ENCODE measurements at places on chromosomes 5 and 9.

DNA sequence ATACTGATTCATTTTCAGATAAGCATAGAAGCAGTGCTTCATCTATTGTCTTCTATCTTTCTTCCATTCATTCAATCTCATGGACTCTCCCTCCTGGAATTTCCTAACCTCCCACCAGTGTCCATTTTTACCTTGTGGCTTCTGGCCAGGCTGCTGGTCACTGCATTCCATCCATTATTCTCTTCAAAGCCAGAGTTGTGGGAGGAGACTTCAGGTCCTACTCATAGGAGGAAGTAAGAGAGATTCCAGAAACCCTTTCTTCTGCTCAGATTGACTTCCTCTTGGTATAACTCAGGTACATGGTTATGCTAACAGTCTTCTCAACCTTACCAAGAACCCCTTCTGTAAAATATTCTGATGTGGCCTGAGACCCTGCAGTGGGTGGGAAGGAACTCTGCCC is 153.3 kb upstream of the SLC12A2 start:
- no peak for DNase-seq

DNA sequence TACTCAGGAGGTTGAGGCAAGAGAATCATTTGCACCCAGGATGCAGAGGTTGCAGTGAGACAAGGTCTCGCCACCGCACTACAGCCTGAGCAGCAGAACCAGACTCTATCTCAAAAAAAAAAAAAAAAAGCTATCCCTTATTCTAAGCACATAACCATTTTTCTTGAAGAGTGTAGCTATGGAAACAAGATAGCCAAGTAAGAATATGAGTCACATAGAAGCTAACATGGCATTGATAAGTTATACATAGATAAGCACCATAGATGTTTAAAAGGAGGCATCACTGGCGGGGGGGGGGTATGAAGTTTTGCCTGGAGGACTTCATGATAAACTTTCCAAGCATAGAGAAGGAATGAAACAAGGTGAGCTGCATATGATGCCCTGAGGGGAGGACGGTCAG is 26.0 kb downstream of the CHSY3 start:
- DNase-seq: no peak

DNA sequence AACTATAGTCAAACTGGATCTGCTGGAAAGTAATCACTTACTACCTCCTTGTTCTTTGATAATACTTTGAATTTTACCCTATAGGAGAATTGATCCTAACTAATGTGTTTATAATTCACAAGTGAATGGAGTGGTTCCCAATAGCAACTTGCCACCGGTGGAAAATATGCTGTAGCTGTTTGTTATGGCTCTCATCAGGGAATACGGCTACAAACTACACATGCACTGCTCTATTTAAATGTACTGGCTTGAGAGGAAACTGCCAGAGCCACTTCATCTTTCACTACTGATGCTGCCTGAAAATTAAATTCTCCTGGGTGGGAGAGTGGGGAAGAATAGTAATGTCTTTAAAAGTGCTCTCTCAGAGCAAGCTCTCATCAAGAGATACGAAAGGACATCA is 448.5 kb upstream of the GRAMD2B start:
- no peak for DNase-seq

DNA sequence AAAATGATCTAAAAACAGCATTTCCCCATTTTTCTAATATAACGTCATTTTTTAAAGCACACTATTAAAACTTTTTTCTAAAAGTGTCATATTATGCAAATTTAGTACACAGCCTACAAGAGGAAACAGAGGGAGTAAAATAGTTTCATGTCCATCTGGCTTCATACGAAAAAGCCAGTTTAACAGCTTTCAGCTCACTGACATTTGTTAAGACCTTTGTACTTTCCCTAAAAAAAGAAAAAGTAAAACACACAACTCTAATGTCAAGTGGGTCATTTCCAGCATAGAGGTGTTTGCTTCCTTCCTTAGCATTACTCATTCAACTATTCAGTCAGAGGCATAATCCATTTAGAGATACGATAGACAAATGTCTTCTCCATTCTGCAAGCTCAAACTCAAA is 49.4 kb downstream of the ABHD17B start:
- DNase-seq: no peak

- DNase-seq: no peak
Measured at GRCh38 chr9:105883847-105884246, 189.5 kb downstream of the TMEM38B start.

DNA sequence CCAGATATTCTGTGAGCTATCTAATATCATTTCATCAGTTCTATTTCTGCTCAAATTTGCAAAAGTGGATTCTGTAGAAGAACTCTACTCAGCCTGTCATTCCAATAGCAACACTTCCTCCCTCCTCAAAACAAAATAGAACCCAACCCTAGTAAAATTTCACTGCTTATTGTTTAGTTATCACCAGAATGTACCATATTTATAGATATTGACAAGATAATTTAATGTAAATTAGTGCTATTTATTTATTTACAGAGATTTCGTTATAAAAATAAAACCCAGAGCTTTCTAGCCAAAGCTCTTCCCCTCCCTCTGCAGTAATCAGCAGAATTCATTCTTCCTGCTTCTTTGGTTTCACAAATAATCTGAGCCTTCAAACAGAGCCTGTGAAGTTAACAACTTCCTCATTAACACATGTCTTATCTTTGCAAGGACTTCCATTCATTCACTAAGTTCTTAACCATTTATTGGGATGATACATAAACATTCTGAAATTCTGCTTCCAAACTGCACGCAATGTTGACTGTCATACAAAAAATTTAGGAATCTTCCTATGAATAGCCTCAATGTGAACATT is 73.7 kb upstream of the PJA2 start:
- DNase-seq: peak; percentile 54

GRCh38 chr9:16763946-16764345 is 106.5 kb downstream of the BNC2 start:
- no peak for DNase-seq

DNA sequence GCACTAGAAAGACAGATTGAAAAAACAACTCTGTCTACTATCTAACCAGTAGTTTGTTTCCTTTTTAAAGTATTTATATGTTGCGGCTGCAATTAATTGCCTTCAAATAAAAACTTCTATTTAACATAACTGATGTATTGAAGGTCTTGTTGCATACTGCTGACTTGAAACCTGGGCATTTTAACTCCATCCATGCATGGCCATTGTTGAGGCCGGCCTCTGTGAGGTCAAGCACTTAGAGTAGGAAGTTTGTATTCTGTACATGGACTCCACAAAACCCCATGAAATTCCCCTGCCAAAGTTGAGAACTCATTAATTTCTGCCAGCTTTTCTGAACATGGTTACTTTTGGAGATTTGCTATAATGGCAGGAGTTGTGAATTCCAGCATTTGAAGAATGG is 150.6 kb downstream of the GAS1 start:
- no peak for DNase-seq

GRCh38 chr5:76716456-76717157 is 681 bp downstream of the F2R start:
- peak; percentile 21 for DNase-seq

DNA sequence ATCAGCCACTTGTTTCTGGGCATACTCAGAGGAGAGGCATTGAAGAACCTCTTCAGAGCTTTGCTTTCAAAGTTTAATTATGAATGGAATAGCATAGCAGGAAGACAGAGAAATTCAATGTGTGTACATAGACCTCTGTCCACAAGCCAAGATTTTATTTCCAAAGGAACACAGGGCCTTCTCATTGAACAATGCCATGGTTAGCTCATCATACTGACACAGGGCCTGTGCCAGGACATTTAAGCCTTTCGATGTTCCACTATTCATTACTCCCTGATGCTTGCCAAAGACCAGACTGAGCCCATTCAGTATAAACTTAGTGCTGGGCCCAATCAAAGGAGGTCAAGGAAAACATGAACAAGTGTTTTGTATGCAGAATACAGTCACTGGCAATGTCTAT is 280.8 kb downstream of the FBXL17 start:
- DNase-seq: no peak

GRCh38 chr5:173451031-173451430 is 122.8 kb upstream of the STC2 start:
- DNase-seq: peak; percentile 27

- DNase-seq: no peak
Measured at GRCh38 chr9:68426755-68427154, 70.3 kb downstream of the PGM5 start.

GRCh38 chr5:34919077-34919476 is 3.6 kb downstream of the BRIX1 start:
- DNase-seq: no peak

DNA sequence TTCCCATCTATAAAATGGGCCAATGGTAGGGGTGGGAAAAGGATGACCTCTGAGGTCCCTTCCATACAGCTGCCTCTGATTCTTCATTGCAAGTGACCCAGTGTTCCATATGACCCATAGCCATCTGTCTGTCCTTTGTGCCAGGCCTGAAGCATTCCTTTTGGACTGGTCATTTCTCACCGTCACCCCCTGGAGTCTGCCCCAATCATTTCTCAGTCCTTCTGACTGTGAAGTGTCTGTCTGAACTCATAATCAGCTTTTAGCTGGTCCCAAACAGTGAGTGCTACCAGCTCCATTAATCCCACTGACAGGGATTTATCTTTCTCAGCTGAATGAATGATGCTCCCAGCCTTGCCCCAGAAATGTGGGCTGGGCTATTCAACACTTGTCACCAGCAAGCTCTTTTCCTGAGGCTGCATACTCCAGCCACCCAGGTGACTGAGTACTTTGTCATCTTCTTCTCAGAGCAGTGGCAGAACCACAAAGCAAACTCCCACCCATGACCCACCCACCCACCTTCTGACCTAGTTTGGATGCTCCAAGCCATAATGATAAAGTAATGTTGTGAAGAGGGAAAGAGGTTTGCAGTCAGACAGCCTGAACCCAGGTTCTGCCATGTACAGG is 37.4 kb downstream of the KCNIP1 start:
- DNase-seq: no peak

GRCh38 chr5:107700481-107700880 is 29.7 kb upstream of the EFNA5 start:
- no peak for DNase-seq

GRCh38 chr5:6734243-6734700 is 21.0 kb downstream of the TENT4A start:
- DNase-seq: no peak

- no peak for DNase-seq
Measured at GRCh38 chr5:142966121-142966420, 195.9 kb downstream of the ARHGAP26 start.

- peak; percentile 77 for DNase-seq
Measured at GRCh38 chr9:127927988-127928675, 2.4 kb downstream of the PIP5KL1 start.

All from RPMI8226 (cell line).